ENCODE measurements at places on chromosomes 4 and X.

GRCh38 chrX:55340896-55341433 is 76.2 kb upstream of the PAGE3 start:
- DNase-seq, result no peak

DNA sequence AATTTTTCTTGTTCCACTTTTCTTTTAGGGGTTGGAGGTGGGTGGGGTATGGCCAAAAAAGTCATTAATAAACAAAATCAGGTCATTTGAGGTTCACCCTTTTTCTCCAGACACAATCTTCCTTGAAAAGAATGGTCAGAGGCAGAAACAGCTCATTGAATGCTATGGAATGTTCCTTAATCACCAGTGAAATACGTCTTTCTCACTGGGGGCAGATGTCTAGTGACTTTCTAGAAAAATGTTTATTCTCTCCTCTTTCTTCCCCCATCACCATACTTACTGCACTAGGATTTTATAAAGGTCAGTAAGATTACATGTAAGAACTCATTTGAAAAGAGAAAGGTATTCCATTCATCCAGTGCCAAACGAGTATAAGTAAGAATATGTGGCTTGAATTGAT is 44.5 kb downstream of the MGST2 start:
- DNase-seq, result no peak

- DNase-seq, result no peak
These were observed 464.7 kb upstream of the TRAM1L1 start for GRCh38 chr4:117550085-117550484.

DNA sequence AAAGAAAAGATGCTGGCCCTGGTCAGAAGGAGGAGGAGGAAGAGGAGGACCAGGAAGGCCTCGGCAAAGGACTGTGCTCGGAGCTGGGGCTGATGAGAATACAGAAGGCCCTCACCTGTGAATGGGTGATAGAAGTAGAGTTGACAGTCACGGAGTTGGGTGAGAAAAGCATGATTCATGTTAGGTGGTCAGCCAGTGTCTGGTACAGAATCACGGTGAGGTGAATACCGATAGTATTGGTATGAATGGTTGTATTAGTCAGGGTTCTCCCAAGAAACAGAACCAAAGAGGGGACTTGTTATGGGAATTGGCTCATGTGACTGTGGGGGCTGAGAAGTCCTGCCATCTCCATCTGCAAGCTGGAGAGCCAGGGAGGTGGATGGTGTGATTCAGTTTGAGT is 32.5 kb upstream of the FAM156A start:
- no peak for DNase-seq

DNA sequence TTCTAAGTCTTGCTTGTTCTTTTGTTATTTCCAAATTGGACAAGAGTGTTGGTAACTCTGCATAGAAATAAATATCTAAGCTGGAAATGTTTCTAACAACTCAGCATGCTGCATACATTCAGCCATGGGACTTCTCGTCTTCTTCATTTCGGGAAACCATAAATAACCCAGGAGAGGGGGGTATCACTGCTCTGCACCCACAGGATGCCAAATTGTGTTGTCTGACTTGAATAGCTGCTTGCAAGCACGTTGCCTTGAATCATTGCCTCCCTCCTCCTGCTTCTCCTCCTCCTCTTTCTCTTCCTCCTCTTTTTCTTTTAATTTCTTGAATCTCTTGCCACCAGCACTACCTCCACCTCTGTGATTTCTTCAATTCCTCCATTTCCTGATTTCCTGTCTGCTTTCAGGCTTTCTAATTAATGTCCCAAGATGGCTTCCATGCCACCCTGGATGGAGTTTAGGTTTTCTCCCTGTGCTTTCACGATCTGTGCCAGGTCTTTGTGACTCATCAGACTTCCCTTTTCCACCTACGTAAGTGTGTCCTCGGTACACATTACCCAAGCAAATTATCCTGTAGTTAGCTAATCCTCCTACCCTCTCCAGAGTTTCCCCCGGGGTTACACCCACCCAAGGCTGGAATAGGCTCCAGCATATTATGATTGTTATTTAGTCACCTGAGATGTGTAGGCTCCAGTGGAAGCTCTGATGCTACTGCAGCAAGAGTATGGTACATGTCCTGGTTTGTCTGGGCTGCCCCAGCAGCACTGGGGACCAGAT is 122.6 kb upstream of the VCX3B start:
- no peak for DNase-seq

GRCh38 chr4:108492816-108493595 is 127.4 kb upstream of the RPL34 start:
- peak; percentile 39 for DNase-seq

DNA sequence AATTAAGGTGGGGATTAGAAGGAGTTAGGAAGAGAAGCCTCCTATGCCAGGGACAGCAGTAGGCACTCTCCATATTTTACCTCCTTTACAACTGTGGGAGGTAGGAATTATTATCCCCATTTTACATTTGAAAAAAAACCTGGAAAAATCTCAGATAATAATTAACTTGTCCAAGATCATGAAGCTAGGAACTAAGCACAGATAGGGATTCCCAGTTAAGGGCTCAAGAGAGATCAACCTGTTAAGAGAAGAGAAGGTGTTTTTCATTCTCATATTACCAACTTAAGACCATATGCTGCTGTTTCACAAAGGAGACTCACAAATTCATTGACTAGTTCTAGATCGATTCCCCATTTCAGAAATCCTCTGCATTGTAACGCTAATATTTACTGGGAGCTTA is 16.1 kb upstream of the FAM47E start:
- DNase-seq, result no peak

DNA sequence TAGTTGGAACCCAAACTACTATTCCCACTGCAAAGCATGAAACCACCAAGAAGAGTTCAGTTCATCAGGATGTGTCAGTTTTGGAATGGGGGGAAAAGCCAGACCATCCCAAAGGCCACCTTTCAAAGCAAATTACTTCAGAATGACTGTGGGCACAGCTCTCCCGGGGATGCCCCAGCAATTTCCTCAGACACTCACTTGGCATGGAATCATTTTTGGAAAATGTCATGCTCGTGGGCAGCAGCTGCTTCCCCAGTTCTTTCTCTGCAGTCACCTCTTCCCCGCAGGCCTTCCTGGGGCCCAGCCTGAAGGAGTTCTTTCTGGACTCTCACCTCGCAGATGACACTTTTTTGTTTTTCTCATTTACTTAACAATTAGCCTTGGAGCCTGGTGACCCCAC is 350.3 kb downstream of the NR3C2 start:
- no peak for DNase-seq

GRCh38 chr4:10380735-10381134 is 76.5 kb downstream of the ZNF518B start:
- DNase-seq, result no peak

- peak; percentile 54 for DNase-seq
These were observed 490.6 kb downstream of the IL15 start for GRCh38 chr4:142126890-142127497.

DNA sequence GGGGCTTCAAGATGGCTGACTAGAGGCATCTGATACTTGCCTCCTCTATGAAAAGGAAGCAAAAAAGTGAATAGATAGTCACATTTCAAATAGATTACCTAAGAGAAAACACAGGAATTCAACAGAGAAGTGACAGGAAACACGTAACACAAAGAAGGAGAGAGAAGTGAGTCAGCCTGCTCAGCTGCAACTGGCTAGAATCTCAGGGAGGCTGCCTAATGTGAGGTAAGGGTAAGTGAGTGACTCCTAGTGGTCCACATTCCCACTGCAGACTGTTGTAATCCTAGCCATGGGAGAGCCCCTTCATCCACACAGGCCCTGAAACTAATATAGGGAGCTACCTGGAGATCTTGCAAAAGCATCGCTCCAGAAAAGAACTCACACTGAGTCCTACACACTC is 179.2 kb downstream of the SLC7A11 start:
- DNase-seq, result no peak

- DNase-seq, result no peak
These were observed at the start of gene CACNA1F for GRCh38 chrX:49233176-49233575. Gene CACNA1F, minus strand, starts transcription at chrX:49233340. Its CDS starts 31 bp downstream, at chrX:49233309.

DNA sequence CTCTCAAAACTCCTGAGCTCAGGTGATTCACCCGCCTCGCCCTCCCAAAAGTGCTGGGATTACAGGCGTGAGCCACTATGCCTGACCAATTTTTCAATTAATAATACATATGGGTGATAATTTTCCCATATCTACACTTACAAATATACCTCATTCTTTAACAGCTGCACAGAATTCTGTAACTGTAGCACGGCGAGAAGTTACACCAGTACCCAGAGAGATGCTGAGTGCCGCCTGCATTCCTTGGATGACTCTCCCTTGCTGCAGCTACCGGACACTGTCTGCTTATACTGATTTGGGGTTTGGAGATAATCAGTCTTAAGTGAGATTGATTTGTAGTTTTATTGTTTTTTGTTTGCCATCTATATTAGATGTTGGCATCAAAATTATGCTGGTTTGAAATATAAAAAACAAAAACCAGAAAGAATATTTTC is 5.8 kb downstream of the TIFA start:
- DNase-seq, result no peak
